Thyroid gland (tissue), 4 donors: ENCODE measurements at places on chromosomes 12 and 14. TPM values are rescaled to one million over a fixed set of nuclear protein-coding genes. Genes with fewer than 3 reads are reported as not detected.

DNA sequence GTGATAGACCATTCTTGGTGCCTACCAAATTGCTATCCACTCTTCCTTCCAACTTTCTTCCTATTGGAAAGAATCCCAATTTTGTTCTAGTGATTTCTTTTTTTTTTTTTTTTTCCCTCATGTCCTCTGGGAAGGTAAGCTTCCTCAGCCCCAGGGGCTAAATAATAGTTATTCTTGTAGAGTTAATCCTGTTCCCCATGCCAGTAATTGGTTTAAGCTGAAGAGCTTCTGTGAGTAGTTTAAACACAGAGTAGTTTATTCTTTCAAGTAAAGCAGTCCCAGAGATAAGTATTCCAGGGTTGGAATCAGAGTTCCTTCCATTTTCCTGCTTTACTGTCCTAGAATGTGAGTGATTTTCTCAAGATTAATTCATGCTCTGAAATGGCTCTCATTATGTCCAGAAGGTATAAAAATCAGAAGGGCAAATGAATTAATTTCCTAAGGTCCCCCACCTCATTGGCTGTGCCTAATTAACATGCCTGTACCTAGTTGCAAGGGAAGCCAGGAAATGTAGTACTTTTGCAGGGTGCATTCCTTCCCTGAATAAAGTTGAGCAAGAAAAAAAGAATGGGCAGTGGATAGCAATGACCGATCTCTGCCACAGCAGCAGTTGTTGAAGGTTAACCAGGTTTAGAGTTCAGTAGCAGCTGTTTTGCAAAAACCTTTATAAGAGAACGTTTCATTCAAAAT, 97.8 kb downstream of the PLEKHA5 start:
- H3K27ac ChIP-seq: no peak overlapping the region
- no peak for DNase-seq
- no peak overlapping the region for H3K4me3 ChIP-seq
- H3K4me1 ChIP-seq: peaks cover 26% of the 10 kb centered on the region
- no peaks in the 10 kb centered on the region for H3K27me3 ChIP-seq

DNA sequence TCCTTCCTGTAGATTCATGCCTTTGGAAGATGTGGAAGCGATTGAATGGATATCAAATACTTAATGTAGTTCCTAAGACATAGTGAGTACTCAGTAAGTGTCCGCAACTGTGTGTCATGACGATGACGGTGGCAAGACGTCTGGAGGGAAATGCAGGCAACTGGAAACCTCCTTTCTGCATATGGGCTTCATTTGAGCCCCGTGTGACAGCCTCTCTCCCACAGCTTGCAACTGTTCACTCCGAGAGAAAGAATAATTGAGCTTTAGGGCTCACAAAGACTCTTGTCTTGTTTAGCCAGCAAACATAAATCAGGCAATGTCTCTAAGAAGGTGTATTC, 6.9 kb downstream of the CFAP251 start:
- H3K4me3 ChIP-seq: no peak overlapping the region
- H3K4me1 ChIP-seq: no peaks in the 10 kb centered on the region
- H3K27ac ChIP-seq: peak overlapping the region; percentile 79

DNA sequence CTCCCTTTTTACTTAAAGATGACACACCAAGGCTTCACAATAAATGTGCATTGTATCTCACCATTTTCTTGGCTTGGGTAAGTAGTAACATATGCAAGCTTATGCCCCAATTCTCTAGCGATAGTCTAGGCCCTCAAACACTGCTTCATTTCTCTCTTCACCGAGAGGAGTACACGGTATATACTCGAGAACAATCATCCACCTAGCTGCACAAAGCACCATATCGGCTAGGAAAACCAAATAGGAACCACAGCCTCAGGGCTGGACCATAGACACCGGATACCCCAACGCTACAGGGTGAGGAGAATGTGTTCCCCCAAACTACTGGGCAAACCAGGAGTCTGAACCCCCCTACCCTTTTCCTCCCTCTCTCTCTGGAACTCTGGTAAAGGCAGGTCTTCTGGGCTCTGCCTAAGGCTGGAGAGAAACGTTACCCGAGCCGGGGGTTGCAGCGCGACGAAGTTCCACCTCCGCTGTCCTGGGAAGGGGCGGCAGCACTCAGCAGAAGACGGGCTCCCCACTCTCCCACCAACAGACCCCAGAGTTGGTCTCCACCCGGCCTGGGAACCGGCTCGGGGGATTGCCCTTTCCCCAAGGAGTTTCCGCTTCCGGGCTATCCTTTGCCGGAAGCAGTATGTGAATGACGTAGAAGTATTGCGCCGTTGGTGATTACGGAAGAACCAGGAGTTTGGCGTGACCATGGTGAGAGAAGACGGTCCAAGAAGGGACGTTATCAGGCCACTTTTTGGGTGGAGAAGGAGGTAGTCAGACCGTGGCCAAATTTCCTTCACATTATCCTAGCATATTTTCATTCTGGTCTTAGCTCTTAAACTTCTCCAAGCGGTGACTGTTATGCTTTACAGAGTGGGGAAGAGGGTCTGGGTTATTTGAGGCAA, at the start of the genes AREL1 and FCF1:
AREL1 (minus strand) TSS at position 582 of the 896 bp plus-strand sequence. CDS start 27,465 bp downstream, outside the sequence.
FCF1 (plus strand) TSS at position 646 of the 896 bp plus-strand sequence; CDS start at position 700, 54 bp downstream.
- H3K4me3 ChIP-seq: peak within 1 kb of the TSS; percentile 69
- peak within 1 kb of the TSS; percentile 10 for H3K27ac ChIP-seq
- H3K36me3 ChIP-seq: peaks cover 7% of the 10 kb centered on the region
- H3K27me3 ChIP-seq: no peaks in the 10 kb centered on the region
- DNase-seq: peak; percentile 74
- peaks cover 37% of the 10 kb centered on the region for H3K4me1 ChIP-seq

DNA sequence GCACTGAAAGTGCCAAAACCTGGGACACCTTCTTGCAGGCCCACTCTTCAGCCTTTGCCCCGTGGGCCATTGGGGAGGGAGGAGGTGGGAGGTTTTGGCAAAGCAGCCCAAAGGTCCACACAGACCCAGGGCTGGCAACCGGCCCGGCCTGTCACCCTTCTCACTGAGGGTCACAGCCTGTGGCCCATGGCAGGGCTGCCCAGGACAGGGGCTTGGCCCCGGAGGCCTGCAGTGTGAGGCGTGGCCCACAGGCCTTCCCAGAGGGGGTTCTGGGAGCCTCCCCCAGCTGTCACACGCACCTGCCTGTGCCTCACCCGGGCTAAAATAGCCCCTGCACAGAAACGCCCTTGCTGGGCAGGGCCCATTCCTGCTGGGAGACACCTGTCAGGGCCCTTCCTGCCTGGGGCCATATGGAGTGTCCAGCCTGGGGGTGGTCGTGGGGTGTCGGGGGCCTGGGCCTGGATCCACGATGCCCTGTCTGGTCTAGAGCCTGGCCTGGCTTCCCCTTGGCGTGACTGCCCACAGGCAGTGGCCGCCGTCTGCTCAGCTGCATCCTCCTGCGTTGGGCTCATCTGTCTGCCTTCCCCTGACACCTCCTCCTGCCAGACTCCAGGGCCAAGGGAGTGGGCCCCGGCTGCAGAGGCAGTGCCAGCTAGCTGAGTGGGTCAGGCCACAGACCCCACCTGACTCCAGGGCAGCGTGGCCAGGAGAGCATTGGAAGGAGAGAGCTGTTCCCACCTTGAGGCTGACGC, 19.2 kb downstream of the PACS2 start:
- no peak overlapping the region for H3K27ac ChIP-seq
- no peaks in the 10 kb centered on the region for H3K36me3 ChIP-seq
- no peaks in the 10 kb centered on the region for H3K27me3 ChIP-seq
- DNase-seq: no peak
- peaks cover 52% of the 10 kb centered on the region for H3K4me1 ChIP-seq

GRCh38 chr12:3965046-3965445, 91.8 kb upstream of the PARP11 start:
- DNase-seq: no peak
- H3K27ac ChIP-seq: no peak overlapping the region
- H3K4me1 ChIP-seq: no peaks in the 10 kb centered on the region
- no peak overlapping the region for H3K4me3 ChIP-seq

PRH2 gene
- not detected for total RNA-seq
